ENCODE measurements at places on chromosomes 3 and 15. TPM values are rescaled to one million over a fixed set of nuclear protein-coding genes. Genes with fewer than 3 reads are reported as not detected.

DNA sequence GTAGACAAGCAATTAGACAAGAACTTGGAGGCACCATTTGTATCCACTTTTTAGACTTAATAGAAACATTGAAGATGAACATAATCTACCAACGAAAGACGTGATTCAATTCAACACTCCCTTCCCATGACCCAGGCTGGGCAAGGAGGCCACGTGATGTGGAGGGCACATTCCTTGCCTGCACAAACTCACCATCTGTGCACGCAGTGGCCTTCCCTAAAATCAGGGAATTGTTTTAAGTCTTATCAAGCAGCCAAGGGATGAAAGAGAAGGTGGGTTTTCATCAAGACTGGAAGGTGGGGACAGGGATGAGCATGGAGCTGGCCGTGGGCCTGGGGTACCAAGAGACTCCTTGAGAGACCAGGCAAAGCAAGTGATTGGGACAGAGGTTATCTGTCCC lies 13.5 kb downstream of the STARD5 start:
- no peak for DNase-seq

DNA sequence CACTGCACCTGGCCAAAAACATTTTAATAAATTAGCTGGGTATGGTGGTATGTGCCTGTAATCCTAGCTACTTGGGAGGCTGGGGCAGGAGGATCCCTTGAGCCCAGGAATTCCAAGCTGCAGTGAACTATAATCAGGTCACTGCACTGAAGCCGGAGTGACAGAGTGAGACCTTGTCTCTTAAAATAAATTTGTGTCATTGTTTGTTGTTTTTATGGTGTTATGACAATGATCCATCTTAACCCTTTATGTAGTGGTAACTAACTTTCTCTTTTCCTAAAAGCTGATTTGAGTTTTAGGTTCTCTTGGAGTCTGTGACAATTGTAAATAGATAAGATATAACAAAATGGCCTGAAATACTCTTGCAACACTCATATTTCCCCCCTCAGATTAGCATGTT lies 20.7 kb downstream of the FLNB start:
- no peak for DNase-seq

Gene FGF12
- 1.2 TPM for total RNA-seq

Gene CCR9
- total RNA-seq = not detected

Gene CLDN1
- 0.79 TPM for total RNA-seq
